ENCODE measurements at places on chromosomes 1 and 21. TPM values are rescaled to one million over a fixed set of nuclear protein-coding genes. Genes with fewer than 3 reads are reported as not detected.

The CFAP45 gene
- total RNA-seq = 0.34 TPM

The CTBS gene
- 10.3 TPM for total RNA-seq

The CRTC2 gene
- total RNA-seq = 8.2 TPM

The FH gene
- total RNA-seq = 56.7 TPM

The ITLN2 gene
- total RNA-seq = 0.21 TPM

The ABCG1 gene
- total RNA-seq = 81.0 TPM

The CAMTA1 gene
- 45.3 TPM for total RNA-seq

The CYP4Z1 gene
- 0.07 TPM for total RNA-seq

The HCRTR1 gene
- not detected for total RNA-seq

The UBL4B gene
- not detected for total RNA-seq

The KISS1 gene
- total RNA-seq = not detected

The FAM131C gene
- total RNA-seq = 1.00 TPM

The C1orf87 gene
- total RNA-seq = not detected

The C8B gene
- total RNA-seq = not detected

The PLEKHN1 gene
- total RNA-seq = 4.4 TPM

The C1orf115 gene
- total RNA-seq = 4.6 TPM

The SPRR2B gene
- total RNA-seq = 1.0 TPM

The ELAVL4 gene
- total RNA-seq = not detected

The SERTAD4 gene
- total RNA-seq = 0.34 TPM

The PIK3R3 gene
- total RNA-seq = 16.7 TPM

The DHRS3 gene
- total RNA-seq = 14.7 TPM

All from nasal cavity respiratory epithelium epithelial cell of viscerocranial mucosa (primary cell).